ENCODE measurements at places on chromosomes 11 and 22.

DNA sequence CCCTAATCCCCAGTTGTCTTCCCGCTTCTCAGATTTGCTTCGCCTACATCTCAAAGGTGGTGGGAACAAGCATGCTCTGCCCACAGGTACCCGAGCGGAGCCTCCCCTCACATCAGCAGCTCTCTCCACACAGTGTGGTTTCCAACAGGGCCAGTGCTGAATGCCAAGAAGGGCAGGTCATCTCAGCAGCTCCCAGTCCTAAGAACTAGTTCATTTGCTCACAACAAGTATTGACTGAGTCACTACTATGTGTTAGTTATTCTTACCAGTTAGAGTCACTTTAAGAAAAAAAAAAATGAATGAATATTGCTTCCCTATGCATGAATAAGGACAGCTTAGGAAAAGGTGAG, 66.2 kb downstream of the THAP12 start:
- peak; percentile 41 for DNase-seq

DNA sequence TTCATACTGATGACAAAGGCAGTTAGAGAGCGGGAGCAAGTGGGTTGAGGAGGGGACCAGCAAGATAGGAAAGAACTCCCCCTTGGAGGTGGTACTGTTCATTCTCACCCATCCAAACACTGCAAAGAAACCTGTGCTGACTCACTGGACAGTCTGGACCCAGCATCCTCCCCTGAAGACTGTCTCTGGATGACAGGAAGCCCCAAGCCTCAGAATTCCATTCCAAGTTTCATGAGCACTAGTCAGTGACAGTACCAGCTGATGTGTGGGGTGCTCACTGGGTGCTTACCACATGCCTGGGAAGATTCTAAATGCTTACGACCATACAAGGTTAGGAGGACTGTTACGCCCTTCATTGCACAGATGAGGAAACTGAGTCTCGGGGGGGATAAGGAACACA, 160.9 kb downstream of the IGLL1 start:
- no peak for DNase-seq

GRCh38 chr11:64864135-64864472, 14.3 kb downstream of the EHD1 start:
- no peak for DNase-seq

DNA sequence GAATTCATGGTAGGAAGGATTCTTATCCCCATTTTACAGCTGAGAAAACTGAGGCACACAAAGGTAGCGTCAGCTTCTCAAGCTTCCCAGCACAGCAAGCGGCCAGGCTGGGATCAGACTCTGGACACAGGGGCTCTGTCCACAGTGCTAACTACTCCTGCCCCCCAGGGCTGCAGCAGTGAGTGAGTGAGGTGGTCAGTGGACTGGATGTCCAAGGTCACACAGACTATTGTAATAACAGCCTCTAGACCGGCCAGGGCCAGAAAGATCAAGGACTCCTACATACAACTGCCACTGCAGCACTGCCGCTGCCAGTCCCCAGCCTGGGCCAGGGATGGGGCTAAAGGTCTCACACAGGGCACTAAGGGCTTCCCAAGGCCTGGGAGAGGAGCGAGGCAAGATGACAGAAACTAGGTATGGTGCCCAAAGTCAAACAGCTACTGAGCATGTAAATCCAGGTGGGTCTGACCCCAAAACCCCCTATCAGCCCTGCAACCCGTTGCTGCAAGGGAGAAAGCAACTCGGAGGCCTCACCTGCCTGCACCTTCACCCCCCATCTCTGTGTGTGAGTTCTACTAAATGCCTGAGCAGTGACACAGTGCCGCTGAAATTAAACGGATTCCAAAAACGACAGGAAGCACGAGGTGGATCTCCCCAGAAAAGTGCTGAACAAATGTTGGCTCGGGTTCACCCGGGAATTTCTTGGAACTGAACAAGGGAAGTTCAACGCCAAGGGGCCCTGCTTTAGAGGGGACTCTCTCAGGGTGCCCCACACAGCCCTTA, 161.8 kb upstream of the GRK3 start:
- DNase-seq = peak; percentile 3

- DNase-seq = no peak
Observed at GRCh38 chr22:33492210-33492651, 428.0 kb downstream of the LARGE1 start.
